ENCODE measurements at places on chromosomes 11 and 22. TPM values are rescaled to one million over a fixed set of nuclear protein-coding genes. Genes with fewer than 3 reads are reported as not detected.

DNA sequence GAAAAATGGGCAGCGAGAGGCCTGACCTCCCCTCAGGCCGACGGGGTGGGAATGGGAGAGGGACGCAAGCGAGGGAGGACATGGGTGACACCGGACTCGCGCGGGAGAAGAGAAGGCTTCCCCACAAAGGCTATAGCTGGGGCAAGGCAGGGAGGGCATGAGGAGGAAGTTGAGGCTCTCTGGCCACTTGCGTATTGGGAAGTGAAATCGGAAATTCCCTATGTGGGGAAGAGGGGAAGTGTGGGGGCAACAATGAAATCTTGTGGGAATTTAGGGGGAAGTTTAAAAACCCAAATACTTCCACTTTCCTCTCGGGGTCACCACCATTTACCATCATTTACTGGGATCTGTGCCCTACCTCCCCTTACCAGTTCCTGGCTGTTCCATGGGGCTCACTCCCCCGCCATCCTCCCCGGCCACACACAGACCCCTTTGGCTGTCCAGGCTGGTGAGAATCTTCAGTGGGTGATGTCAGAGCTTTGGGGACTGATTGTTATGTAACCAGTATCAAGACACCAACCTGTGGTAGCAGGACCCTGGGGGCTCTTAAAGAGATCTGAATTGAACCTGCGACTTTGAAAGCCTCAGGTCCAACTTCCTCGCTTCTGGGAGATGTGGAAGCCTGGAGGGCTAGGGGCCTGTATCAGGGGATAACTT is 951 bp upstream of the EHD1 start:
- no peak for DNase-seq

GRCh38 chr22:41481131-41481830 is 12.4 kb downstream of the ACO2 start:
- no peak for DNase-seq

DNA sequence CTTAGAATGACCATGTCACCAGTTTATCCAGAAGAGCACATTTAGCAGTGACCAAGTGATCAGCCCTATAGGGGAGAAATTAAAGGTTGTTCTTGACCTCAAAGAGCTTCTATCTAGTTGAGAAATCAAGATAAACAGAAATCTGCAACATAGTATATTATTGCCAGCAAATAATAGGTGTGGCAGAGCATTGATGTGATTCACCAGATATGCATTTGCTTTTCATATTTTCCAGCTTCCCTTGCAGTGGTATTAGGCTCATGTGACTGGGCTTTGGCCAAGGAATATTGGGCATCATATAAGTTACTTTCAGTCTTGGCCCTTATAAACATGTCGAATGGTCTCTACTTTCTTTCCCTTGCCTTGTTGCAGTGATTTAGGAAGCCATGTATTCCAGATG is 34.5 kb downstream of the COMMD9 start:
- DNase-seq, result no peak

DNA sequence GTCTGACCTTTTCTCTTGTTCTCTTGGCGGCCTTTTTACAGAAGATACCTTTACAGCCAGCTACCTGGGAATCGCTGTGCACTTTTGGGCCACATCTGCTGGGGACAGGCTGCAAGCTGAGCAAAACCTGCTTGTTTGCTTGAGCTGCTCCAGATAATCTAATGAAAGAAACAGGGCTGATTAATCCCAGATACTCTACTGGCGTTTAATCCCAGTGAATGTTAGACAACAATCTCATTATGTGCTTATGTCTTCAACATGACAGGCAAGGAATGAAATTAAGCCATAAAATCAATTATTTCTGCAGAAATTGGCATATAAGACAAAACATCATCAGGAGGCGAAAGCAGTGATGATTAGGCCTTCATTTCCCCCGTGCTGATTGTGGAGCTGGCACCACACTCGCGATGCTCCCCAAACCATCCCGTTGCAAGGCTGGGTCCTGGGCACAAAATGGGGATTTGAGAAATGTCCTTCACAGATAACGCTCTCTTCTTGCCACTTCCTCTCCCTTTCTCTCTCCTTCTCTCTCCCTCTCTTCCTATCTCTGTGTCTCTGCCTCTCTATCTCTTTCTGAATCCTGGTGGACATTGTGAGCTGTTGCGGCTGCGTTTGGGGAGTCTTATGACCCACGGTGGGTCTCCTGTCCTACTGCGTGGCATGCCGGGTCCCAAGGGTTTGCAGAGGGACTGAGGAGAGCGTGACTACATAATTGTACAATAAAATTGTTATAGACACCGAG is 1053.8 kb downstream of the TBC1D22A start:
- DNase-seq, result no peak

GRCh38 chr11:19598456-19598855 is 114.2 kb upstream of the NAV2 start:
- DNase-seq, result no peak

GRCh38 chr11:85772695-85773094 is 38.2 kb downstream of the SYTL2 start:
- no peak for DNase-seq

GRCh38 chr22:45187891-45188290 is 24.2 kb downstream of the NUP50 start:
- DNase-seq, result no peak

Gene OR51B4
- not detected for total RNA-seq

Gene CD3G
- total RNA-seq, result not detected

Gene B4GALNT4
- 179 TPM for total RNA-seq

Gene OR8A1
- total RNA-seq, result not detected
